Effector CD4-positive, alpha-beta T cell (primary cell): ENCODE measurements at places on chromosomes 1 and 21.

DNA sequence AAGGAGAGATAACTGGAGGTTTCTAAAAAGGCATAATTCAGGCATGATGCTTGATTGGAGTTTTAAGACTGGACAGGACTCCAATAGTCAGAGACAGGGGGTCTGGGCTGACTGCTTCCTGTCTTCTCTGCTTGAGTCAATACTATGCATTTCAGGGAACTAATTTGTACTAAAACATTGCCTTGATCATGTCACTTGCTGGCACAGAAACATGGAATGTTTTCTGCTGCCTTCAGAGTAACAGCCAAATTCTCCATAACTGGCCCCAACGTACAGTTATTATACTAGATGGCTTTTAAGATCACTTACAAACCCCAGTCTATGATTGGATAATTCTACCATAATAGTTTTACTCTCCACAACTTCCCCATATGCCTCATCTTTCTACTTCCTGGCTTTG lies 247.0 kb downstream of the DNM3 start:
- no peak for DNase-seq

GRCh38 chr1:76074321-76075187 lies at the start of gene ST6GALNAC3:
Gene ST6GALNAC3 (plus strand): TSS chr1:76074746.
- DNase-seq = peak; percentile 63

DNA sequence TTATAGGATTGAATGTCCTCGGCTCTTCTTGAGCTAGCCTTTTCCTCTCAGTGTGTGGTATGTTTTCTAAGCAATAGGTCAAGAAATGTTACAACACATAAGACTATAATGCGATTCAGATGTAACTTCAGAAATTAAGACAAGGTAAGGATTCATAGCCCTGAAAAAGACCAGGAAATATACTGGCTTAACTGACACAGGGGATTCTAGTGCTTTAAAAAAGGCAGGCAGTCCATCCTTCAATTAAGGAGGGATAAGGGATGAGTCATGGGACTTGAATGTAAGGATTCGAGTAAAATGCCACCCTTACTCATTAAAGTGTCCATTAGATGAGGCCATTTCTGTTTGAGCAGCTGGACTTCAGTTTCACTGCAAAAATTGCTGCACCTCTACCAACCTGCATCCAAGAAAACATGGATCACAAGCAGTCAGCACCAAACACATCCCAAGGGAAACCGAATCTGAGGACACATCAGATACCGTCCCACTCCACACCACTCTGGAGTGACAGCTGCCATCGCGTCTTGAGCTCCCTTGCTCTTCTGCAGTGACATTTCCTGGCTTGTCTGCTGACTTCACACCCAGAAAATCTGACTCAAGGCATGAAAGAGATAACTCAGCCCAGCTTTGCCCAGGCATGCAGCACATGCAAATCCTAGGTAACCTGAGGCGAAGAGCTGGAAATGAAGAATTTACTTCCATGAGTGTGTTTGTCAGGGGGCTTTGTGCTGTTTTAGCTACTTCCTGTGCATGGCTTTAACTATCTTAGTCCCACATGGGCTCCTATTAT lies 37.8 kb downstream of the NGF start:
- no peak for DNase-seq

DNA sequence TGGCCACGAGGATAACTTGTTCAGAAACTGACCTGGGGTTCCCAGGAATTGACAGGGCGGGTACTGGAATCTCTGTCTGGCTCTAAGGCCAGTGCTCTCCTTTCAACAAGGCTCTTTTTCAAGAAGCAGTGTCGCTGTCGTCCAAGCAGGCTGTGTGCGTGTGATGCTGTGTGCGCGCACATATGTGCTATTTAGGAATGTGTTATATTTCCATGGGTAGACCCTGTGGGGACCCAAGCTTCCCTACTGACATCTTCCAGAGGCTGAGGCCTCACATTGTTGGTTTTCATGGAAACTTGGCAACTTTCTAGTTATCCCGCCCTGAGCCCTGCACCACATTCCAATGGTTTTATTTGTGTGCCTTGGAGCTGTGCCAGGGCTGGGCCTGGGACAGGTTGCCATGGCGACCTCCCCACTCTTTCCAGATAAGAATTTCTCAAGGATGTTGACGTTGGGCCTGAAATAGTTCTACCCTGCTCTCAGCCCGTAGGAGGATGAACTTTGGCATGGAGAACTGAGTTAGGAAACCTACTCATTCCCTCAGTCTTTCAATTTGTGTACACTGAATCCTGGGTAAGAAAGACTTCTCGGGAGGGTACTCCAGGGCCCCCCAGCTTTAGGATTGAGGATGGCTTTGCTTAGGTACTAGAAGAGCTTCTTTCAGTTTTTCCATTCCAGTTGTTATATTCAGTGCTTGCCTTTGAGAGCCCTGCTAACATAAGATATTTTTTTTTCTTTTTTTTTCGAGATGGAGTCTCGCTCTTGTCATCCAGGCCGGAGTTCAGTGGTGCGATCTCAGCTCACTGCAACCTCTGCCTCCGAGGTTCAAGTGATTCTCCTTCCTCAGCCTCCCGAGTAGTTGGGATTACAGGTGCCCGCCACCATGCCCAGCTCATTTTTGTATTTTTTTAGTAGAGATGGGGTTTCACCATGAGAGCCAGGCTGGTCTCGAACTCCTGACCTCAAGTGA lies 38.8 kb upstream of the SRSF10 start:
- DNase-seq = no peak

- no peak for DNase-seq
These were observed 61.2 kb downstream of the ST6GALNAC5 start for GRCh38 chr1:76928522-76928921.

GRCh38 chr1:248416226-248416625 lies 13.4 kb downstream of the OR2T1 start:
- DNase-seq = no peak
